Bladder microvascular endothelial cell (primary cell): ENCODE measurements at places on chromosomes 4 and X. TPM values are rescaled to one million over a fixed set of nuclear protein-coding genes. Genes with fewer than 3 reads are reported as not detected.

GRIPAP1 gene
- 23.3 and 40.8 TPM in 2 replicates for total RNA-seq

NIPAL1 gene
- 0.49 and 0.57 TPM in 2 replicates for total RNA-seq

ARSJ gene
- 10.5 and 46.8 TPM in 2 replicates for total RNA-seq

CYLC1 gene
- not detected in 2 replicates for total RNA-seq

FRMD7 gene
- total RNA-seq = under 0.01 TPM in 1 of 2 replicates, not detected in the other

EGFL6 gene
- total RNA-seq = not detected in 2 replicates

VSIG1 gene
- 0.81 and 1.0 TPM in 2 replicates for total RNA-seq

TMEM150C gene
- total RNA-seq = 3.9 and 9.8 TPM in 2 replicates

TNMD gene
- total RNA-seq = under 0.01 TPM in 1 of 2 replicates, not detected in the other

DGAT2L6 gene
- 0.16 TPM in 1 of 2 replicates, not detected in the other for total RNA-seq

AMBN gene
- not detected in 2 replicates for total RNA-seq

BTC gene
- total RNA-seq = under 0.01 and 0.06 TPM in 2 replicates

BBS12 gene
- total RNA-seq = 3.9 and 6.2 TPM in 2 replicates

PDGFC gene
- total RNA-seq = 0.97 and 77.0 TPM in 2 replicates

RNF212 gene
- 0.32 and 0.44 TPM in 2 replicates for total RNA-seq
